Thymus (tissue), 14 donors: ENCODE measurements at places on chromosomes 1 and 21. TPM values are rescaled to one million over a fixed set of nuclear protein-coding genes. Genes with fewer than 3 reads are reported as not detected.

Gene ACTL8
- 0.28 TPM for total RNA-seq

Gene PADI2
- total RNA-seq: 1.4 TPM

Gene SPATA6
- 6.0 TPM for total RNA-seq

Gene APOBEC4
- total RNA-seq: not detected

Gene GPR3
- total RNA-seq: 0.09 TPM

Gene THRAP3
- total RNA-seq: 80.9 TPM
